Left forelimb (tissue), 1 donor: ENCODE measurements at places on chromosomes 1 and 21.

- DNase-seq = no peak
These were observed 1.6 kb downstream of the TTC13 start for GRCh38 chr1:230976825-230977747.

GRCh38 chr1:5548266-5548665 lies 444.0 kb downstream of the NPHP4 start:
- no peak for DNase-seq

DNA sequence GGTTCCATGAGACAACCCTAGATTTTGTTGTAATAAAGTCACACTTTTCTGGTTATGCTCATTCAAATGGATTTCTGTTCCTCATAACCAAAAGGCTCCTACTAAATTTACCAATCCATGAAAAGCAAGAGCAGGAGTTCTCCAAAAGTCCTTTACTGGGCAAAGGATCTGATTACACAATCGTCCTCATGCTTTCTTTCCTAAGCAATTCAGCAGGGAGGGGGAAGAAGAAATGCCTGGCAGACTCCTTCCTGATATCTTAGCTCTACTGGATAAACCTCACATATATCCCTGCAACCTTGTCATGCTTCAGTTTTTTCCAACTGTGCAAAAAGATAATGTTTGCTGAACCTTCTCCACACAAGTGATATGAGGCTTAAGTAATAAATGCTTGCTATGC lies 67.6 kb upstream of the GUCA2B start:
- DNase-seq = no peak

DNA sequence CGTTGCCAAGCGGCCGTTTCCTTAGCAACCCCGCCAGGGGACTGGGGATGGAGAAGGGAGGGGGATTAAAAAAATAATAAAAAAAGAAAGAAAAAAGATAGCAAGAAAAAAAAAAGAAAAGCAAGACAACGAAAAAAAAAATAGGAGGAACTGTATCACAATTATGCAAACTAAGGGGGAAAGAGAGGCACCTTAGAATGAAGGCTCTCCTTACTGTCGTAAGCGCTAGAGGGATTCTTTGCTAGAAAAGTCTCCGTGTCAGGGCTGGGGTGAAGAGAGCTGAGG lies 625 bp upstream of the NEGR1 start:
- DNase-seq = no peak

GRCh38 chr1:48691429-48692001 lies 85.2 kb downstream of the BEND5 start:
- no peak for DNase-seq

GRCh38 chr1:246078888-246079252 lies 428.2 kb downstream of the SMYD3 start:
- no peak for DNase-seq

DNA sequence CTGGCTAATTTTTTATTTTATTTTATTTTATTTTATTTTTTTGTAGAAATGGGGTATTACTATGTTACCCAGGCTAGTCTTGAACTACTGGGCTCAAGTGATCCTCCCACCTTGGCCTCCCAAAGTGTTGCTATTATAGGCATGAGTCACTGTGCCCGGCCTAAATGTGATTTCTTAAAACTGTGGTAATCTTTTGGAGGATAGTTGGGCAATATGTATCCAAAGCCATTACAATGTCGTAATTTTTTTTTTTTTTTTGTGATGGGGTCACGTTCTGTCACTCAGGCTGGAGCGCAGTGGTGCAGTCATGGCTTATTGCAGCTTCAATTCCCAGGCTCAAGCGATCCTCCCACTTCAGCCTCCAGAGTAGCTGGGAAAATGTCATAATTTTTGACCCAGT lies 14.2 kb downstream of the ETV3L start:
- no peak for DNase-seq

GRCh38 chr1:24874056-24874455 lies 56.0 kb downstream of the RUNX3 start:
- no peak for DNase-seq

- DNase-seq = no peak
These were observed 38.0 kb downstream of the JAK1 start for GRCh38 chr1:64928325-64928724.

GRCh38 chr1:47416319-47417169 lies 459 bp downstream of the FOXE3 start:
- DNase-seq = no peak

GRCh38 chr1:81208441-81208840 lies 592.3 kb upstream of the ADGRL2 start:
- DNase-seq = no peak

GRCh38 chr21:45962531-45963231 lies 18.9 kb upstream of the COL6A1 start:
- no peak for DNase-seq
